GM10248 (cell line): ENCODE measurements at places on chromosomes 5 and 9.

GRCh38 chr5:125037020-125037419 lies 290.6 kb upstream of the ZNF608 start:
- DNase-seq, result peak; percentile 14

GRCh38 chr9:85310573-85310972 lies 431.2 kb downstream of the AGTPBP1 start:
- no peak for DNase-seq

- peak; percentile 63 for DNase-seq
These were observed 42.1 kb upstream of the MAST4 start for GRCh38 chr5:66553916-66554575.

GRCh38 chr9:1125741-1126140 lies 75.6 kb downstream of the DMRT2 start:
- no peak for DNase-seq

DNA sequence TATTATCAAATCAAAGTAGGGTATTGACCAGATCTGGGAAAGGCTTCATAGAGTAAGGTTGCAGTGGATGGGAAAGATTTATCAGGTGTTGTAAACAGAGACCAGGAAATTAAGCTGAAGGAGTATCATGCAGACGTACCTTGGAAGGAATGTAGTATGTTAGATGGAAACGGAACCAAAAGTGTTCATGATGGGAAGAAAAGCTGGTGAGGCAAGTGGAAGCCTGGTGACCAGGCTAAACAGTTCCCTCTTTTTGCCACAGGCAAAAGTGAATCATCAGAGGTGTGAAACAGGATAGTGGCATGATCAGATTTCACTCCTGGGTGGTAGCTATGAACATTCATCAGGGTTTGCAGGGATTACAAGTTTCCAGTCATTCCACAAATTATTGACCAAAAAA lies 780.1 kb upstream of the DMAC1 start:
- DNase-seq, result no peak

GRCh38 chr5:154559398-154560276 lies 81.6 kb upstream of the HAND1 start:
- no peak for DNase-seq

- DNase-seq, result peak; percentile 7
These were observed 40.3 kb upstream of the LRRC70 start for GRCh38 chr5:62538017-62538942.

DNA sequence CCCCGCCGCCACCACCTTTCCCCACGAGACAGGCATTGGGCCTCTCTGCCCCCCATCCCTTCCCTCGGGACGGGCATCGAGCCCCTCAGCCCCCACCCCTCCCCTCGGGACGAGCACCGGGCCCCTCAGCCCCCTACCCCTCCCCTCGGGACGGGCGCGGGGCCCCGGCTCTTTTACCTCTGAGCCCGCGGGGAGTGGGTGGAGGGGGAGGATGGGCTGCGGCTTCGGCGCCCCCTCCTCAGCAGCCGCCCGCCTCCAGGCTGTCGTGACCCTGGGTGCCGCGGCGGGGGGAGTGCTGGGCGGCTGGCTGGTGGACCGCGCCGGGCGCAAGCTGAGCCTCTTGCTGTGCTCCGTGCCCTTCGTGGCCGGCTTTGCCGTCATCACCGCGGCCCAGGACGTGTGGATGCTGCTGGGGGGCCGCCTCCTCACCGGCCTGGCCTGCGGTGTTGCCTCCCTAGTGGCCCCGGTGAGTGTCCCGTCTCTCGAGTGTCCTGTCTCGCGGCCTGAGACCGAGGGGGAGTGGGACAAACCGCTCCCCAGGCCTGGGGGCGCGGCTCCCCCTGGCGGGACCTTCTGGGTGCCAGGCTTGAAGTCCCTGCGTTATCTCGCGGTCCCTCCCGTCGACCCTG lies 791 bp downstream of the SLC2A8 start:
- DNase-seq, result peak; percentile 60

- DNase-seq, result no peak
These were observed 12.2 kb downstream of the LCN12 start for GRCh38 chr9:136964171-136964689.

DNA sequence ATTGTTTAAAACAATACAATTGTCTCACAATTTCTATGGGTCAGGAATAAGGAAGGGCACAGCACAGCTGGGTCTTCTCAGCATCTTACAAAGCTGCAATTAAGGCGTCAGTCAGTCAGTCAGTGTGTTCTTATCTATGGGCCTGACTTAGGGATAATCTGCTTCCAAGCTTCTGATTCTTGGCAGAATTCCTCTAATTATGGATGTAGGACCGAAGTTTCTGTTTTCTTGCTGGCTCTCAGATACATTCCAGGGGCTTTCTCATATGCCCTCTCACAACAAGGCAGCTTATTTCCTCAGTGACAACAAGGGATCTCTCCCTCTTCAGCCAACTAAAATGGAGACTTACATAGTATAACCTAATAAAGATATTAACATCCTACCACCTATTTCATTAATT lies 1925.3 kb upstream of the ACO1 start:
- DNase-seq, result no peak

DNA sequence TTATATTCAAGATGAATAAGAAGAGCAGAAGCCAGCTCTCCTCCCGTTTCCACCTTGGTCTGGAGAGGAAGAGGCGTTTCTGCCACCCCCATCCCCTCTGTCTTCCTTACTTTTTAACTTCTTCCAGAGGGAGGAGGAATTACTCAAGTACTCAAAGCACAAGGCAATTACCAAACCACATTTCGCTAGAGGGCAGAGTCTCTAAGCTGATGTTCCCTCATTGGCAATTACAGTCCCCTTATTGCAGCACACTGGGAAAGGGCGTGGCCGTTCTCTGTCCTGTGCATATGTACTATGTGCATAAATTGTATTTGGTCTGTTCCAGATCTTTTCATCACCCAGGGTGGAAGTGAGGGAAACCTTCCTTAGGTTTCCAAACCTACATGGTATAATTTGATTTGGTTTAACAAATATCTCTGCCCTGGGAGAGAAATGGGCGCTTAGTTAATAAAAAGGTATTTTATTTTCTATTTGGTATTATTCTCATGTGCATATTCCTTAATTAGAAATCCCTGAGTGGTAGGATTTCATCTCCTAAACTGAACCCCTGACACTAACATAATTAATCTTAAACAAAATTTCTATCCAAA lies 29.8 kb upstream of the ALDOB start:
- DNase-seq, result no peak

DNA sequence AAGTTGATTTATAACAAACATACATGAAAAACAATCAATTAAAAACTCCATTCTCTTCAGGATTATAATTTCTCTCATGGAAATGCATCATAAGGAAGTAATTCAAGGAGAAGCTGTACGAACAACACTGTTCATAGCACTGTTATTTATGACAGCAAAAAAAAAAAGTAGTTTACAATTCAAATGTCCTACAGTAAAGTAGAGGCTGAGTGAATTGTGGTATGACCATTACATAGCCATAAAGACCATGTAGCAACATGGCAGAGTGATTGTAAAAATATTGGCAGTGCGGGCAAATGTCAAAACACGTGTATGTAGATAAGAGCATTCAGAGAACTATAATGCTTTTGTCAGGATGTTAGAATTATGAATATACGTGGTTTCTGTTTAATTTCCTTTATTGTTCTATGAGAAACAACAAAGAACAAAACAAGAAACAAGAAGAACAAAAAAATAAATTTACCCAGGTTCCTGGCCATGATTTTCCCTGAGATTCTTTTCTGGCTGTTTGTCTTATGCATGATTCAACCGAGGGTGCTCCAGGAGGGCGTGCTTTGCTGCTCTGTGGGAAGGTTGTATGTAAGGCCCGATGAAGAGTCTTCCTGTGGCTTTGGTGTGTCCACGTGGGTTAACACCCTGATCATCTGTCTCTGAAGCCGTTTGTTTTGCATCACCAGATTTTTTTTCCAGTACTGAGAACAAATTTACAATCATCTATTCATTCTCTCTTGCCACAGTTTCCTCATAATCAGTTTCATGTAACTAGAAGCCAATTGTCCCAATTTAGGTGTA lies 28.8 kb downstream of the GCNT4 start:
- DNase-seq, result no peak

DNA sequence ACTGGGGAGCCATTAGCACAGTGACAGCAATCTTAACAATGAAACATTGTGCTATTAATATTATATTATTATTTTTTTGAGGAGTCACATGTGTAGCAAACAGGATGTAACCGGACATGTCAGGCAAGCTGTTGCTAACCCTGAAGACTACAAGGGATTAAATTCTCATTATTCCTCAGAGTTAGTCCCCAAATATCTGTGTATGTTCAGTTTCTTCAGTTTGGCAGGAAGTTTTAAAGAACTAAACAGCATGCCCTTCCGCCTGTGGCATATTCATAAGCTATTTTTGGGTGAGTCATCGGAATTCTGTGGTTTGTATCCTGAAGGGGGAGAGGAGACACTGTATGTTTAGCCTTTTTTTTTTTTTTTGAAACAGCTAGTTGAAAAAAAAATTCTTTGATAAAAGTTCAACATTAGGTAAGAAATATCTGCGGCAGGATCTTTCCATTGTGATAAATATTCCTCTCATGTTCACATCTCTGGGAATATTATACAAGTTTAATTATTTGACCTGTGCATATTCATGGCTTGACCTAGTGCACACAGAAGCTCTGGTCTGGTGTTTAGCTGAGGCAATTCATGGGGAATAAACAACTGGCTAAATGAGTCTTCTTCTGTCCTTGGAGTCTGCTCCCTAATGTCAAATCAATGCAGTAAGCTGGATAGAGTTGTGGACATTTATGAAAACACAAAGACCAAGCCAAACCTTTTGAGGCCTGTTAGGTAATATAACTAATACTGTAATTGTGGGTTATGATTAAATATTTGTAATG lies 202.7 kb upstream of the CDKN2B start:
- no peak for DNase-seq

- no peak for DNase-seq
These were observed 67.7 kb upstream of the RAD23B start for GRCh38 chr9:107215381-107215780.

DNA sequence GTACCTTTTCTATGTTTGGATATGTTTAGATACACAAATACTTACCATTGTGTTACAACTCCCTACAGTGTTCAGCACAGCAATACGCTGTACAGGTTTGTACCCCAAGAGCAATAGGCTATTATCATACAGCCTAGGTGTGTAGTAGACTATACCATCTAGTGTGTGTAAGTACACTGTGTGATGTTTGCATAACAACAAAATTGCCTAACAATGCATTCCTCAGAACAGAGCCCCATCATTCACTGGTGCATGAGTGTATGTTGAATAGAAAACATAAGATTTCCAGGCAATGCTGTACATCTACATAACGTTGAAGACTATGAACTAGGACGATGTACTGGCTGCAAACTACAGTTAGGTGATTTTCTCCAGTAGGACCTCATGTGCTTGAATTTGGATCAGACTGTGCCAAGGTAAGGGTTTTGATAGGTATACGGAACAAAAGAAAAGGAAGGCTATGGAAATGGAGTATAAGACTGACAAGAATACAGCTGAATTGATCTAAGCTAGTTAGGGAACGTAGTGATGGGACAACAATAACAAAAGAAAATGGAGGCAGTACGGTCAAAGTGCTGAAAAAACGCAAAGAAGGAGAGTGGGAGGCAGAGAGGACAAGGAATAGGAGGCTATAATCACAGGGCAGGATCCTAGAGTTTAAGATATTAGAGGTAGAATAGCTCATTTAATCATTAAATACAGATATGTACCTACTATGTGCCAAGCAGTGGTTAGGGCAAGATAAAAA lies 46.9 kb downstream of the FNIP1 start:
- no peak for DNase-seq

DNA sequence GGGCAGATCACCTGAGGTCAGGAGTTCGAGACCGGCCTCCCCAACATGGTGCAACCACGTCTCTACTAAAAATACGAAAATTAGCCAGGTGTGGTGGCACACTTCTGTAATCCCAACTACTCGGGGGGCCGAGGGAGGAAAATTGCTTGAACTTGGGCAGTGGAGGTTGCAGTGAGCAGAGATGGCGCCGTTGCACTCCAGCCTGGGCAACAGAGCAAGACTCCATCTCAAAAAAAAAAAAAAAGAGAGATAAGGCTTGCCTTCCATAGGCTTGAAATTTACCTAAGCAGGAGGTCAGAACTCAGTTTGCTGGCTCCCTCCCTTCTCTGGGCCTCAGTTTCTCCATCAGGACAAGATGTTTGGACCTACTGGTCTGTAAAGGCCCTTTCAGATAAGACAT lies 1.3 kb downstream of the SPOUT1 start:
- no peak for DNase-seq

DNA sequence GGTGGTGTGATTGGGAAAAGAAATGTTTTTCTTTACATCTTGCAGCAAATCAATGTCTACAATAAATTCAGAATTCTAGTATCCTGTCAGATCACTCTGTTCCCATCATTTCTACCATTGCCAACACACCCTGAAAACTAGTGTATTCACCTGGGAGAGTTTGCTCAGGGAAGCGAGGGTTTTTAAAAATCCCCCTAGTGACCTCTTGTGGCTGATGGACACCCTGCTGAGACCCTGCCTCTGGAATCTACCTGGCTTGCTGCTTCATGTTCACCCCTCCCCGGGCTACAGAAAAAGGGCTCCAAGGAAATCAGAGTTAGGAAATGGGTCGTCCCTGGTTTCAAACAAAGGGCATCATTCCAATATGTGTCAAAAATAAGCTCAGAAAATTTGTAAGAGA lies 21.4 kb upstream of the ALDOB start:
- DNase-seq, result no peak

DNA sequence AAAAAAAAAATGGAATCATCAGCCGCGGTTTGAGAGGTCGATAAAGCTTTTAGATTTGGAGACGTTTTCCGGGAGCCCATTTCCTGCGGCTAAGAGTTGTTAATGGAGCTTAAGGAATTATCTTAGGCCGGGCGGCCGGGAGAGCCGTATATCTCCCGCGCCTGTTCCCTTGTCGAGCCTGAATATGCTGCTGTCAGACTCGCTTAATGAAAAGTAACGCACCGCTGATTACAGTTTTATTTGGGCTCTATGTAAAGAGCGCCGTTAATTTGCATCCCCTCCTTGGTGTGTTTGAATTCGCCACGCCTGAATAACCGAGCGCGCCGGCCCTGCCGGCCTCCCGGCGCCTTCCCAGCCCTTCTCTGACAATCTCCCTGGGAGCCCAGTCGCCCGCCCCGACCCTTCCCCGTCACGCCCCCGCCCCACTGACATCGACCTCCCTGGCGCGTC lies 7.9 kb downstream of the IRX4 start:
- no peak for DNase-seq

GRCh38 chr5:147892696-147893296 lies 13.5 kb downstream of the C5orf46 start:
- no peak for DNase-seq

GRCh38 chr5:56962286-56962685 lies 10.4 kb upstream of the MIER3 start:
- DNase-seq, result no peak

DNA sequence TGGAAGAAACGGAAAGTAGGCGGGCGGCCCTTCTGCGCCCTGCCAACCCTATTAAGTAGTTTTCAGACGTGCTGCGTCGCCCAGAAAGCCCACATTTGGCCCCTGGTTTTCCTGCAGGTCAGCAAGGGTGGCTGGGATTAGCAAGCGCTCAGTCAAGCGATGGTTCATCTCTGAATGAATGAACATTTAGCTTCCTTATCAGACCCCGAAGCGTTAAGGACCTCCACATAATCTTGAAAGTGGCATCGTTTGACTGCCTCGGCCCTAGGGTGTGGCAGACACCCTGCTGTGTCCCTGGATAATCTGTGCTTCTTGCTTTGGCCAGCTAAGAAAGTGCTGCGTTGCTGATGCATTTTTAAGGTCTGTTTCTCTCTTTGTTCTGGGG lies 684 bp downstream of the TOR1B start:
- DNase-seq, result no peak

- no peak for DNase-seq
These were observed 2.3 kb upstream of the SPATA6L start for GRCh38 chr9:4668604-4669003.

- no peak for DNase-seq
These were observed 19.6 kb upstream of the ARL15 start for GRCh38 chr5:54329731-54330709.

- no peak for DNase-seq
These were observed 35.7 kb upstream of the TXN start for GRCh38 chr9:110291921-110292557.
